WTC11 (cell line): ENCODE measurements at places on chromosomes 6 and 20. TPM values are rescaled to one million over a fixed set of nuclear protein-coding genes. Genes with fewer than 3 reads are reported as not detected.

DNA sequence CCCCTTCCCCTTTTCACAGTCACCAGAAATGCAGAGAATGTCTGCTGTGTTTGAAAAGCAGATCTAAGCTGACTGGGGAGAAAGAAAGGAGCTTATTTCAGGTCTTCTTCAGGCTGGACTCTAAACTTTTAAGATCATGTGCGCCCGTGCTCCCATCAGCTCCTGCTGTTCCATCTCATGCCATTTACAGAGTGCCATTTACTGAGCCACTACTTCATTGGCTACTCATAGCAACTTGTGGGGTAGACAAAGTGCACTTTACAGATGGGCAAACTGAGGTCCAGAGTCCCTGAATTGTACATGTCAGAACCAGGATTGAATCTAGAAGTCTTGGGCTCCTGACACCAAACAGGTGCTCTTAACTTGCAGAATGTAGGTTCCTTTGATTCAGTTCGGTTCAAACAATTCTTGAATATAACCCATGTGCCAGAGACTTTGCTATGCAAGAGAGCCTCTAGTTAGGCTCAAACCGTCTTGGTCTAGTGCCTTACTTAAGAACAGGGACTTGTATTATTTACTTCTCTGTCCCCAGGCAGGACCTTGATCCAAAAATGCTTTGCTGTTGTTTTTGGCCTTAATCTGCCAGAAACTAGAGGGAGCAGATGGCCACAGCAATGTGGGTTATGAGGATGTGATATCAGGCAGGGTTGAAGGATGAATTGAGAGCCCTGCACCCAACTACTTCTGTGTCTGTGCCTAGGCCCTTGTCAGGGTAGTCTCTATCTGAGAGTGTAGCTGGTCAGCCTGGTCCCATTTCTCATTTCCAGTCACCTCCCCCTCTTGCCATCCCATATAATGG is 56.4 kb downstream of the RALY start:
- DNase-seq, result no peak

GRCh38 chr20:53592992-53593465 is 610 bp downstream of the ZNF217 start:
- no peak for DNase-seq

DNA sequence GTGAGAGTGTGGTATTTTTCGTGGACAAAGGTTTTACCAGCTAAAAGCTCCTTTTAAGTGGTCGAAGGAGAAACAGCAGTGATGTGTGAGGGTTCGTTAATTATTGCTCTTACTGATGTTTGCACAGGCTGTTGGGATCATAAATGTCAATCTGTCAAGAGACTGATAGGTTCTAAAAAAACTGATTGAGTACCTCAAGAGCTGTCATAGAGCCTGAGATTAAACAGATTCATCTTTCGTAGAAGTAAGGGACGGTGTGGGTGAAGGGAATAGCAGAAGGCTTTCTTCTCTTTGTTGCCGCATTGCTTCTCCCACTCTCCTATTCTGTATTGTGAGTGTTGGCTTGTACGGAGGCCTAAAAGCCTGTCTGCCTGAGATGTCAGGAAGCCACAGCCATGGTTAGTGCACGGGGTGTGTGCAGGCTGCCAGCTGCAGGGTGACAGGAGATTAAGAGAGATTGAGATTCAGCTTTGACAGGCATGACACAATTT is 291.0 kb downstream of the ZFAND3 start:
- no peak for DNase-seq

- no peak for DNase-seq
Observed at GRCh38 chr6:119506631-119507174, 157.1 kb upstream of the MAN1A1 start.

DNA sequence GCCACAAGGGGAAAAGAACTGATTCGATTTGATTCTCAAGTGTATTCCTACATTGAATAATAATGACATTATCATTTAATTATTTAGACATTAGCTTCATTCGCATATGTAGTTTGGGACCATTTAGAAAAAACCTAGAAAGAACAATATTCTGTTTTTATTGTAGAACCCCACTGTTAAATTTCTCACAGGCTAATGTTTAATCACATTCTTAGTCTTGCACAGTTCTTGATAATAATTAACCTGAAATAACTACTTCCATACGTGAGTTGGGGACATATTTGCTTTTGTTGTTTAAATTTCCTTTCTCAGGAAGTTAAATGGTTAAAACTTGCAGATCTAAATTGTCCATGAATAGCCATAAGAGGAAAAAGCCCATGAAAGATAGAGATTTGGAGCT is 275.2 kb downstream of the TFAP2B start:
- DNase-seq, result no peak

DNA sequence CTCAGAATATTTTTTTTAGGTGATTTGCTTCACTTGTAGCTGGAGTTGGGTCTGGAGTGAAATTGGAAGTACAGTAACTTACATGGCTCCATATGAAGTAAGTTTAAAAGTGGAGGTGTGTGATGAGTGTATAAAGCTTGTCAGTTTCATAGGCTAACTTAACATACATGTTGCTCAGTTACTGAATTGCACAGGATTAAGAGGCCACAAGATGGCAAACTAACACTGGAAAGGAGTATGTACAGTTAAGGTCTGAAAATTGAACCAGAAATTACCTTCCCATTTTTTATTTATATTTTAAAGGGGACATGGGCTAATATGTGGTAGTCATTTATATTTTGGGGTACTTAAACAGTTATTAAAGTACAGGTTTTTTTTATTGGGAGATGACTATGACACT is 45.3 kb upstream of the SMIM8 start:
- DNase-seq, result no peak

DNA sequence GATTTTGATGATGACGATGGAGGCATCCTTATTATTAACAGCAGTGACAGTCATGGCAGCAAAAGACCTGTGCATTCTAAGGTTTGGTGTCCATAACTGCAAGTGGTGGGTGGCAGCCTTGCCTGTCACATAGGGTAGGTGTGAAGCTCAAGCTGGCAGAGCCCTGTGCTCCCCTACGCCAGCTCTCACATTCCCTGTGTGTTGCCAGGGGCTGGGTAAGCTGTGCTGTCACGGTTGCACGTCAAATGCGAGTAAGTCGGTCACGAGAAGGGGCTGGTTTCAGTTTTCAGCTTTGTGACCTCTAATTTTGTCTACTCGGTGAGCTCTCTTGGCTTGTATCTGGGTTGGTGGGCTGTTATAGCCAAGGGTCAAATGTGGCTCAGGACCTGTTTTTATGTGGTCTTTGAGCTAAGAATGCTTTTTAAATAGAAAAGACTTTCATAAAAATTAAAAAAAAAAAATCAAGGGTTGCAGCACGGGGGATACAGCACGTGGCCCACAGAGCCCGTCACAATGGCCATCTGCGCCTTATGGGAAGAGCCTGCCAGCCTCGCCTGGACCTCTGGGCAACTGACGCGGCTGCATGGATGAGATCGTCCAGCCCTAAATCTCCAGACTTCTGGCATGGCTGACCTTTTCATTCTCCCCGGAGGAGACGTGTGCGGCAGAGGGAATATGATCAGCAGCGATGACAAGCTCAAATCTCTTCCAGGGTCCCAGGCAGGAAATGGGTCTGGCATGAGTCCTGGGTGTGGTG is 148.5 kb downstream of the PHACTR3 start:
- DNase-seq, result no peak

- DNase-seq, result no peak
Observed at GRCh38 chr20:35527122-35527769, 2.2 kb downstream of the C20orf173 start.

The CST5 gene
- total RNA-seq, result not detected in 3 replicates

The TNNC2 gene
- total RNA-seq, result 2.7 to 3.6 TPM (median 3.0 TPM) in 3 replicates

The COX4I2 gene
- 0.44 TPM in 1 of 3 replicates, not detected in the others for total RNA-seq

The LY6G6C gene
- total RNA-seq, result 0.21 to 0.35 TPM in 2 of 3 replicates, not detected in the other

The FOXQ1 gene
- total RNA-seq, result 0.25 to 0.35 TPM (median 0.30 TPM) in 3 replicates
